ENCODE measurements at places on chromosomes 7 and 10. TPM values are rescaled to one million over a fixed set of nuclear protein-coding genes. Genes with fewer than 3 reads are reported as not detected.

The MEOX2 gene
- not detected for total RNA-seq

The DPCD gene
- total RNA-seq: not detected

The EPO gene
- not detected for total RNA-seq

The TCAF2 gene
- total RNA-seq: 41.3 TPM

The SLC13A1 gene
- not detected for total RNA-seq

The KLF14 gene
- not detected for total RNA-seq

The SCART1 gene
- total RNA-seq: 5.6 TPM

The GRK5 gene
- total RNA-seq: 46.4 TPM

The ADD3 gene
- total RNA-seq: 341 TPM

The FGFBP3 gene
- 1.5 TPM for total RNA-seq

The CCL26 gene
- total RNA-seq: not detected

The C10orf67 gene
- total RNA-seq: 0.49 TPM

The SHTN1 gene
- total RNA-seq: 2.4 TPM

The RET gene
- 0.37 TPM for total RNA-seq

The NUDT13 gene
- 1.8 TPM for total RNA-seq

All from CD4-positive, CD25-positive, alpha-beta regulatory T cell (primary cell).